ENCODE measurements at places on chromosomes 16 and 17. TPM values are rescaled to one million over a fixed set of nuclear protein-coding genes. Genes with fewer than 3 reads are reported as not detected.

GRCh38 chr16:16118337-16118736, 105.0 kb downstream of the ABCC6 start:
- no peak for DNase-seq

The OTOA gene
- total RNA-seq: 0.90 TPM

The CLEC18C gene
- total RNA-seq: not detected

The CD79B gene
- total RNA-seq: 4.7 TPM

DNA sequence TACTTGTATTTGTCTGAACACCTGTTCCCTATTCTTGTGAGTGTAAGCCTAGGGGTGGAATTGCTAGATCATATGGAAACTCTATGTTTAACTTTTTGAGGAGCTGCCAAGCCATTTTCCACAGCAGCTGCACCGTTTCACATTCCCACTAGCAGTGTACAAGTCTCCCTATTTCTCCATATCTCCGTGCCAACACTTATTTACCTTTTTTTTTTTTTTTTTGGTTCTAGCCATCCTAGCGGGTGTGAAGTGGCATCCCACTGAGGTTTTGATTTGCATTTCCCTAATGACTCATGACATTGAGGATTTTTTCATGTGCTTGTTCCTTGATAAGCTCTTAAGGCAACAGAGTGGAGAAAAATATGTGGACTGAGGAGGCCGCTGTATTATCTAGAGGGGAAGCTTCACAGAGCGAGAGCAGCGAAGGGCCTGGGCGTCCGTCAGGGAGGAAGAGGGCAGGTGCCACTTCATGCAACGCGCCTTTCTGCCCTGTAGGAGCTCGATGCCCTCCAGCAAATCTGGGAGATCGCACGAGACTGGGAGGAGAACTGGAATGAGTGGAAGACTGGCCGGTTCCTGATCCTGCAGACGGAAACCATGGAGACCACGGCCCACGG, 50.0 kb downstream of the DNAH2 start:
- peak; percentile 70 for DNase-seq

DNA sequence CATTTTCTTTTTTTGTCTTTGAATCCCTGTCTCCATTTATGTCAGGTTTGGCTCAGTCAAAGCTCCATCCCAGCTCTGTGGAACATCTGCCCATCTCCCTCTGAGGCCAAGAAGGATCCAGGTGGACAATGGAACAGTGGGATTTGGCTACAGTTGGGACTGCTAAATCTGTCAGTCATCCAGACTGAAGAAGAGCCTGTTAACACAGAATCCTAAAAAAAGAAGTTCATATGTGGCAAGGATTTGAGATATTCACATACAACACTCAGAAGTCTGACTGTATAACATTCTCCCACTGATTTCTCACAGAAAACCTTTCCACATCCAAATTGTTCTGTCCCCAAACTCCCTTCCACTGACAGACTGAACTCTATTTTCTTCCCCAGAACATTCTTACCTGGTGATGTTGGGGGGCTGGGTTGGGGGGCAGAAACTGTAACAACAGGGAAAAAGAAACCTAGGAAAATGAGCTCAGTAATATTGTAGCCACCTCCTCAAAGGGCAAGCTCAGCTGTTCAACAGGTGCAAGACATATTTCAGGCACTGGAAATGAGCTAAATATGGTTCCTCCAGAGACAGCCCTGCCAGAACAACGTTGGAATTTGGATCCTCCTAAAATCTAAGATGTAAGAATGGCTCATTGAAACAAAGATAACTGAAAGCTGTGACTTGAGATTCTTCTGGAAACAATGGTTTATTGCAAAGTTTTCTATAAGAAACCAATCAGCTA, 301.5 kb upstream of the CDH5 start:
- DNase-seq: no peak

DNA sequence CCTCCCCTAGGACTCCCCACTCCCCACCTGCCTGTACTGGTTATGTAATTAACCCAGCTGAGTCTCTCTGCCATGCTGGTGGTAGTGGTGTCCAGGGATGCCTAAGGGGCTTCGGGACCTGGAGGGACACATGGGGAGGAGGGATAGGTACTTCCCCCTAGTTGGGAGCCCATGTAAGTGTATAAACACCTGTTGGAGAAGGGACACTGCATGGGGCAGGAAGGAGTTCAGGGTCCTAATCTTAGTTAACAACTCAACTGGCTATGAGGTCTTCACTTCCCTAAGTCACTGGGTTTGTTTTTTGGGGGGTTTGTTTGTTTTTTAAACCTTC, 1.3 kb downstream of the RASL10B start:
- no peak for DNase-seq

The HES7 gene
- not detected for total RNA-seq

- peak; percentile 70 for DNase-seq
These were observed 4.6 kb upstream of the ATP2A1 start for GRCh38 chr16:28873543-28874201.

The TADA2A gene
- total RNA-seq: 21.4 TPM

The SLFN12L gene
- 5.1 TPM for total RNA-seq

DNA sequence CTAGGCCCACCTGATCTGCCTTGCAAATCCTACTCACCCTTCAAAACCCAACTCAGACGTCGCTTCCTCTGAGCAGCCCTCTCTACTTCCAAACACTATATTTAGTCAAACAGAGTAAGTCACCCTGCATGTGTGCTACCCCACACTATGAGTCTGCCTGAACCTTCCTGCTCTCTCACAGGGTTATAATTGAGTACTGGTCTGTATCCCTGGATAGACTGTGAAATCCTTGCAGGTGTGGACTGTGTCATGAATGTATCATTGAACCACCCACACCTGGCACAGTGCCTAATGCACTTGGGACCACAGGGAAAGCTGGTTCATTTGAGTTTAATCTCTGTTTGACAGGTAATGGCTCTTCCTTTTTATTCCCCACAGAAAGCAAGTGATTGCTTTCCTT, 3.4 kb downstream of the FBXO39 start:
- DNase-seq: no peak

DNA sequence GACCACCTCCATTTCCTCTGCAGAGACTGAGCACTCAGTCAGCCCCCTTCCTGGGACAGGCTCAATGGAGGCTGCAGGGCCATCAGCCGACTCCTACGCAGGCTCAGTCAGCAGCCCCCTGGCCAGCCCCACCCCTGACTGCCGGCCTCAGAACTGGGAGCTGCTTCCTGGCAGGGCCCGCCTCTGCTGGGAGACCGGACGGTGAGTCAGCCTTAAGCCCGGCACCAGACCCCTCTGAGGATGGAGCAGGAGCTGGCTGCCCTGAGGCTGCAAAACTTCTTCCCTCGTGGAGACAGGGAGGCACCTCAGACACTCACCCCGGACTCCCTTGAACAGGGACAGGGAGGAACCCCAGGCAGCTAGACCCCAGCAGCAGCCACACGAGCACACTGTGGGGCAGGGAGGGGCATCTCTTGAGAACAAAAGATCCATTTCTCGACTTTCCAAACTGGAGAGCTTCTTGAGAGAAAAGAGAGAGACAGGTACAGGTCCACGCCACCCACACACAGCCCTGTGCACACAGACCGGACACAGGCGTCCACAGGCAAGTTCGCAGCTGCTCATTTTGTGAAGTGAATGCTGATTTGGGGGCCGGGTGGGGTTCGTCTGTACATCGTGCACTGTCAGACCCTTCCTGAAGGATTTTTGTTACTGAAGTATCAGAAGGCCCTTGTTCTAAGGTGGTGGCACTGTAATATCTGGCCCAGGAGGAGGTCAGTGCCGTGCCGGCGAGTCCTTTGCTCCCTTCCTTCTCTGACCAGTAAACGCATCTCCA, 1.3 kb upstream of the TUBB3 start:
- peak; percentile 80 for DNase-seq

- no peak for DNase-seq
These were observed 43.8 kb upstream of the CPHXL start for GRCh38 chr16:75770051-75770450.

DNA sequence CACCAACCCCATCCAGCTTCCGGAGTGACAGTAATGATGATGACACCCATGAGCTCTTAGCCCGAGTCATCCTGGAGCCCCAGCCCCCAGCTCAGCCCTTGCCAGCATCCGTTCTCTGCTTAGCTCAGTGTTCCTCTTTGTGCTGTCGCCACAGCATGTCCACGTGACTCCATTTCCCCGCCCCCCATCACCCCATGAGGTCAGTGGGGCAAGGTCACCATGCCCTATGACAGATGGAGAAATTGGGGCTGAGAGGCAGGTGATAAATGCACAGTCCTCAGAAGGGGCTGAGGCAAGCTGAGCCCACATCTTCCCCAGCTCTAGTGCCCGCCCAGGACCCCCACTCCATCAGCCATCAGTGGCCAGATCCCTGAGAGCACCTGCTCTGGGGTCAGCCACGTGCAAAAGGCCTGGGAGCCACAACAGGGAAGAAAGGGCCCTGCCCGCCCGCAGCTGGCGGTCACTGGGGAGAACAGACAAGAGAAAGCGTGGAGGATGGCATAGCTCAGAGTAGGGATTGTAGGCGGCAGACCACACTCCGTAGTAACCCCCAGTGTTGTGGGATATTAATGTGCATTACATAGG, 17.1 kb downstream of the ITGB4 start:
- no peak for DNase-seq

The TNFRSF17 gene
- 0.41 TPM for total RNA-seq

The CD19 gene
- not detected for total RNA-seq

The TBC1D26 gene
- total RNA-seq: not detected

The CEP20 gene
- total RNA-seq: 30.3 TPM

GRCh38 chr17:2390199-2390836, 10.5 kb downstream of the MNT start:
- DNase-seq: no peak

Measured in upper lobe of right lung (tissue), 1 donor.